ENCODE measurements at places on chromosomes 2 and 18. TPM values are rescaled to one million over a fixed set of nuclear protein-coding genes. Genes with fewer than 3 reads are reported as not detected.

DNA sequence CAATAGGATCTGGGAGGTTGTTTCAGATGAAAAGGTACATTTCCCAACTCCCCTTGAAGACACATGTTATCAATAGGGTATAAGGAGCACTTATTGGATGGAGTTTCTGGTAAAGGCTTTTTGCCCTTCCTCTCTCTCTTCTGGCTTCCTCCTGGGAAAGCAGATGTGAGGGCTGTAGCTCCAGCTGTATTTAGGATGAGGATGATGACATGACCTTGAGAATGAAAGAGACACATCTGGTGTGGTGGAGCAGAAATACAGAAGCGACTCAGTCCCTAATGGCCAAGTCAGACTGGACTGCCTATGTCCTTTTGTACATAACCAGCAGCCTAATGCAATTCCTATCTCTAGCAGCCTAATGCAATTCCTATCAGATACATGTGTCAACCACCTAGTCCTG, 100.9 kb upstream of the NXPH2 start:
- no peak for DNase-seq

The CLEC4F gene
- total RNA-seq, result not detected

GRCh38 chr18:38900031-38900430, 1334.4 kb upstream of the CELF4 start:
- no peak for DNase-seq

The TRIM43 gene
- 0.23 TPM for total RNA-seq

DNA sequence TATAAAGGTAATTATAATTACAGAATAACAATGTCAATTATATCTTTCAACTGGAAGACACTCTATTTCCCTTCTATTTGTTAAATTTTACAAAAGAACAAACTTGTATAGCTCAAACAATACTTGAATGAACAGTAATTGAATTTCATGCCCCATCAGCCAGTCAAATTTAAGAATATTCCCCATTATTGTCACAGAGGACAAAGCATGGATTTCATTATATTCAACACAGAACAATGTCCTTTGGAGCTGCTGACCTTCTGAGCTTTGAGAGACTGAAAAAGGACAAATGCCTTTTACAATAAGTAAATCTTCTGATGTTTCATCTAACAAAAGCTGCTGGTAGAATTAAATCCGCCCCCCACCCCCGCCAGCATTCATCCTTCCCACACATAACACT, 187.5 kb upstream of the MC4R start:
- no peak for DNase-seq

GRCh38 chr2:55763721-55764120, 70.1 kb upstream of the PNPT1 start:
- DNase-seq, result no peak

The ASB18 gene
- not detected for total RNA-seq

DNA sequence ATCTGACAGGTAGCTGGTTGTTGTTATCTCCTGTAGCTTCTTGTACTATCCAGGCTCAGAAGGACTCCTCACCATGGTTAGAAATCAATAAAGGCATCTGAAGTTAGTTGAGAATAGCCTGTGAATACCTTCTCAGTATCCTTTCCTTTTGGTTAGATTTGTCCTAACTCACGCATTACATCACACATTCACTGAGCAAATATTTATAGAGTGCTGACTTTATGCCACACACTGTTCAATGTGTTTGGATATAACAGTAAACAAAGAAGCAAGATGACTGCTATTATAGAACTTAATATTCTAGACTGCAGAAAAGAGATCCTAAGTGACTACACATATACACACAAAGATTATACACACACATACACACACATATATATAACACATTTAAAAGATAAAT, 889.9 kb upstream of the CHAC2 start:
- DNase-seq, result no peak

The POMC gene
- total RNA-seq, result 12.3 TPM

GRCh38 chr2:135238651-135239050, 186.6 kb downstream of the RAB3GAP1 start:
- DNase-seq, result no peak

- no peak for DNase-seq
These were observed 301.4 kb downstream of the CMPK2 start for GRCh38 chr2:6564326-6564725.

GRCh38 chr2:163778045-163778781, 42.4 kb upstream of the FIGN start:
- no peak for DNase-seq

The FOXI3 gene
- total RNA-seq, result 11.8 TPM

Measured in GM23338 (cell line).